Left cardiac atrium (tissue), 4 donors: ENCODE measurements at places on chromosomes 3 and 15.

DNA sequence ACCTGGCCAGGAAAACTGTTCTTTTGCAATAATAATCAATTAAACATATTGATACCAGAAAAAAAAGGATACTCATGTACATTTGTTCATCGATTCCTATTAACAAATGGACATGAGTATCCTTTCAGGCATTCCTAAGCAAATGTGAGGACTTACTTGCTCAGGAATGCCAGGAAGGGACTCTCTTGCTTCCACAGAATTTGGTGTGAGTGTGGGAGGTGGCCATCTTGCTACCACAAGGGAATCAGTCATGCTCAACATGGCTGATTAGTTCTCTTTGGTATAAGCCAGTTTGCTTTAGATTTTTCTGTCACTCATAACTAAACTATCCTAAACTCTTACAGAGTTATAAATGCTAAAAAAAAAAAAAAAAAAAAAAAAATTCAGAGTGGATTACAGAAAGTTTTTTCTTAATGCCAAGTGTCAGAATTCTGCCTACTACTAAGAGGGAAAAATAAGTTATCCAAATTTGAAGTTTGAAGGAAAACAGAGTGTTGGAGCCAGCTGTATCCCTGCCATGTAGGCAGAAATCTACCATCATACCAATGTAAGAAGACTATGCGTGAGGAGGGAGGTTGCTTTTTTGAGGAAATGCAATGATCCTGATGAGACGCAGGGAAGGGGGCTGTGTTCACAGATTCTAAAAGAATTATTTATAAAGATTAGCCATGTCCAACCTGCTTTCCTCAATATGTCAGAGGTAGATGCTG, 98.7 kb downstream of the PLD1 start:
- DNase-seq, result no peak

GRCh38 chr3:143538577-143538981, 309.7 kb downstream of the SLC9A9 start:
- no peak for DNase-seq

DNA sequence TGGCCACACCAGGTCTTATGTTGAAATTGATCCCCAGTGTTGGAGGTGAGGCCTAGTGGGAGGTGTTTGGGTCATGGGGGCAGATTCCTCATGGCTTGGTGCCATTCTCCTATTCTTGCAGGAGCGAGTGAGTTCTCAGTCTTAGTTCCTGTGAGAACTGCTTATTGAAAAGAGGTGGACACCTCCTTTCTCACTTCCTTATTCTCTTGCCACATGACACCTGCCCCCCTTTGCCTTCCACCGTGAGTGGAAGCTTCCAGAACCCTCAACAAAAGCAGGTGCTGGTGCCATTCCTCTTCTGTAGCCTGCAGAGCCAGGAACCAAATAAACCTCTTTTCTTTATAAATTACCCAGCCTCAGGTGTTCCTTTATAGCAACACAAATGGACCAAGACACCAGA, 318.1 kb upstream of the MCTP2 start:
- DNase-seq, result no peak

DNA sequence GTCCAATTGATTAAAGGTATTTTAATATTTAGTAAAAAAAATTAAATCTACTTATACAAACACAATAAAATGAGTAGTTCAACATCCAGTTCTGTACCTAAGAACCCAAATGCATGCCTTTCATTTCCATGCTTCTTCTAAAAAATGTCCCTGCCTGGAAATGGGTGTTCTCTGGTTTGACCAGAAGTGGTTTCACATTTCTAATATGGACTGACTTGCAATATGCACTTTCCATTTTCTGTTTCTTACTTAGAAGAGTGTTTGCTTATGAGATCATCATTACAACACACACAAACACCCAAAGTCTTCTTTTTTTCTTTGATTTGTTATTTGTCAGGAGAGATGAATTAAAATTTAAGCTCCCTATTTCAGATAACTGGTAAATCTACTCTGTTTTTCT, 879.6 kb downstream of the AGBL1 start:
- DNase-seq, result no peak

- DNase-seq, result no peak
Observed at GRCh38 chr15:65302061-65302460, 2.4 kb upstream of the RNU5B-1 start.

DNA sequence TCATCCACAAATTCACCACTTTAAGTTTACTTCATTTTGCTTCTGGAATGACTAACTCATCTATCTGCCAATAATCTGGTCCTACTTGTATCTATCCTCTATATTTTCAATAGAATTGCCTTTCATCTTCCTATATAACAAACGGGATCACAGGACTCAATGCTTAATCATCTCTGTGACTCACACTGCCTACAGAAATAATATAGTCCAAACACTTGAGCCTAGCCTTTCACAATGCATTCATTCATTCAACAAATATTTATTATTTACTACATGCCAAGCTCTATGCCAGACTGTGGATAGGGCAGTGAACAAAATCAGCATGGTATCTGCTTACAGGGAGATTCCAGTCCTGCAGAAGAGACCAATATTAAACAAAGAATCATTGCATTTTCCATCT, 16.6 kb upstream of the AGTR1 start:
- DNase-seq, result no peak

DNA sequence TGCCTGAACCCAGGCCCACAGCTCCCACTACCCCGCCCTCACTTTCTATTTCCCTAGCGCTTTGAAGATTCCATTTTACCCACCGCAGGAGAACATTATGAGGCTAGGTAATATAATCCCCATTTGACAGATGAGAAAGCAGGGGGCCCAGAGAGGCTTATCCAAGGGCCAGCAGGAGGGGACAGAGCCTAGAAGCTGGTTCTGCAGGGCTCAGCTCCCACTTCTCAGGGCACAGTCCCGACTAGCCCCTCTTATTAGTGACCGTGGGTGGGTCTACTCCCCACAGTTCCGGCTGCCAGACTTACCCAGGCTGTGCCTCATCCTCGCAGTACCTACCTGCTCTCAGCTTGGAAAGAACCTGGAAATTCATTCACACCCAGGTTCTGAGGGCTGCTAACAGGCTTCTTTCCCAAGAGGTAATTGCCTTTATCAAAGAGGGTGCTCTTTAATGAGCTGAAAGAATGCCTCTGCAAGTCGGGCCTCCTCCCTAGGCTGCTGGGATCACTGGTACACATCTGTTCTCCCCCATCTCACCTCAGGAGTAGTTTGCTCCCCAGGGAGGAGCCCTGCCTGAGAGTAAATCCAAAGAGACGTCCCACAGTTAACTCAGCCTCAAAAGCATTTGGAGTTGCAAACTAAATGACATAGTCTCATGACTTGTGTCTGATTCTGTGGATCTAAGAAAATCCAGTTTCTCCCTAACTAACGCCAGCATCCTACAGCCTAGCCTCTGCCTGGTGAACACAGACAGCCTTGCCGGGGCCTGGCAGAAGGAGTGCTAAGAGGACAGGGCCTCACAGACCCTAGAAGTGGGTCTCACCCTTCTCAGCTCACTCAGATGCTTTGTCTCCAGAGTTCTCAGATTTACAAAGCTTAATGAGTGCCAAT, 125.0 kb downstream of the CHSY1 start:
- no peak for DNase-seq

DNA sequence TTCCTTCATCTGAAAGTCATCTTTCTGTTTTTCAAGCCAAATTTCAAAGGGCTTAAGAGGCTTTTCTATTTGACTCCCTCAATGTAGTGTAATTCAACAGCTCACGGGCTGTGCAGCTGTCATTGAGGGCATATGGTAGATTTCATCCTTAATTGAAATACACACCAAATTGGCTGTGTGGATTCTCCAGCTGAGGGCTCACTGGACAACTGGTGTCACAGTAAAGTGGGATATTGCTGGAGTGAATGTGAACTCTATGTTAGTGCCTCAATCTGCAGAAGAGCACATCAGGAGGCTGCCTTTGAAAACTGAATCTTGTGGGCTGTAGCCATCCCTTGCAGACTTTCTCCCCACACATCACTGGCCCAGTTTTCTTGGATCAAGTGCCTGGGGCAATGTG, 120.1 kb downstream of the GALK2 start:
- DNase-seq, result no peak
